Ovary (tissue), 10 donors: ENCODE measurements at places on chromosomes 6 and 20.
A peak's percentile ranks its signal among the peaks of the same experiment; 100 is the strongest.

DNA sequence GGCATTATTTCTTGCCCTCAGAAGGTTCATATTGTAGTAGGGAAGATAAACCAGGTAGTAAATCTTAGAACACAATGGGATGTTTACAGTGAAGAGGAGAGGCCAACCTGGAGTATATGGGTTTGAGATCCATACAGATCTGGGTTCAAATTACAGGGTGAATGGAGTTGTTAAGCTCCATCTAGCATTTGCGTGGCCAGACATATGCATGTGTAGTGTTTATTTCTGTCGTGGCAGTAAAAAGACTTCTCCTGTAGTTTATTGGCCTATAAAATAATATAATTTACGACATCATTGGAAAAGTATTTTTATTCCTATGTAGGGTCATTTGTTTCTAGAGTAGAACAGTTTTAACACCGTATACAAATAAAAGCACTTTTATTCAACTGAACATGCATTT lies 25.2 kb upstream of the TULP4 start:
- DNase-seq, result no peak

DNA sequence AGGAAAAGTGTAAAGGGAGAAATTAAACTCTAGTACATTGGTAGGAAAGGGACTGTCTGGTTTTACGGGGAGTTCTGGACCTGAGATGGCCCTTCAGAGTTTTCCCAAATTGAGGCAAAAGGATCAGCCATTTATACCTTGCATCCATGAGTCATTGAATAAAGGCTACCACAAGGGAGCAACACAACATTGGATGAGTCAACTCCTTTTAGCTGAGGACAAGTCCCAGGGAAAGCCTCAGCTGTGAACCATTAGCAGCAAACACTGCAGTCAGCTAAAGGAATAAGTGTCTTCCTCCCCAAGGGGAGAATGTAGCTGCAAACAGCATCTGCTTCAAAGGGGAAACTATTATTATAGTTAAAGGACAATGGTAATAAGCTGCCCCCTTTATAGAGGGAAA lies 468.7 kb upstream of the ID4 start:
- no peak for DNase-seq

- DNase-seq, result no peak
Measured at GRCh38 chr6:108555399-108556052, 5.2 kb upstream of the FOXO3 start.

- no peak for DNase-seq
Measured at GRCh38 chr6:63597141-63598048, 25.1 kb downstream of the LOC128125822 start.

DNA sequence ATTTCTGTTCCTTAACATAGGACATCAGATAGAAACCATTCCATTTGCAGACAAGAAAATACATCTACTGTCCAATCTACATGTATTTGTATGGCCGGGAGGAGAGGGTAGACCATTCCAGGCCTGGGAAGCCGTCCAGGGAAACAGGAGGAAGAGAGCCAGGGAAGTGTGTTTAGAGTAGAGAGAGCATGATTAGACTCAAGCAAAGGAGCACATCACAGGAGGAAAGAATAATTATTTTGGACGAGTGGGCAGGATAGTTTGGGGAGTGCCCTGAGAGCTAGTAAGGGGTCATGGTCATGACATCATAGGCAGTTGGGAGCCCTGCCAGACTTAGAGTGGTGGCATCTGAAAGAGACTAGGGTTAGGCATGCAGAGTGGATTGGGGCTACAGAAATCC lies 250.0 kb downstream of the HIVEP2 start:
- DNase-seq, result peak; percentile 69

DNA sequence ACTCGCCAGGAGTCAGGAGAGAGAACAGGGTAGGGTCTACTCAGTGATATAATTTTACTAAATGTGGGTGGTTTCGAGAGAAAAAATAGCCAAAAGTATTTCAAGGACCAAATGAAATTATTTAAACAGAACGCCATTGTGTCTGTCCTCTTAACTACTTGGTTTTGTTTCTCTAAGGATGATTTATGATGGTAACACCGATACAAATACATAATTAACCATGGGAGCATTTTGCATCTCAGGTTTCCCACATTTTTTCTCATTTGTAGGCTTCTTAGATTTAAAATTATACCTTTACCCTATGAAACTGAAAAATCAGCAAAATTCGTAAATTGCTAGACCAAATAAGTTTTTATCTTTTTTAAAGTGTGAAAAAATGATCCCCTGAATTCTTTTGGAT lies 188.2 kb downstream of the ZFP64 start:
- DNase-seq, result no peak
